ENCODE measurements at places on chromosomes 2 and 18. TPM values are rescaled to one million over a fixed set of nuclear protein-coding genes. Genes with fewer than 3 reads are reported as not detected.
A peak's percentile ranks its signal among the peaks of the same experiment; 100 is the strongest.

The DSC1 gene
- 2.0 TPM for polyA plus RNA-seq

DNA sequence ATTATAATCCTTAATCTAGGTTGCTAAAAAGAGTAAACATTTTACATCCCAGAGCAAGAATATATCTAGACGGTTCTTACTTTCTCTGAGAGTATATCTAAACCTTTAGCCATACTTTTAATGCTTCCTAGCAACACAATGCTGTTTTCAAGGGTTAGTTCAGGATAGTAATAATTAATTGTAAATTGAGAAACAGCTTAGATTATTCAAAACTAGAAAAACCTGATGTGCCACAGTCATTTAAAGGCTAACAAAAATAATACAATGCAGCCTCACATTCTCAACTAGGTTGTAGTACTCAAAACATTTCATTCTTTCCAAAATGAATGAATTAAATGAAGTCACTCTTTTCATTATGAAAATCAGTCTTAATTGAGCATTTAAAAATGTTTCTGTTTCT, 103.2 kb upstream of the OTX1 start:
- peak; percentile 0 for DNase-seq

The DSG2 gene
- 44.1 TPM for polyA plus RNA-seq

DNA sequence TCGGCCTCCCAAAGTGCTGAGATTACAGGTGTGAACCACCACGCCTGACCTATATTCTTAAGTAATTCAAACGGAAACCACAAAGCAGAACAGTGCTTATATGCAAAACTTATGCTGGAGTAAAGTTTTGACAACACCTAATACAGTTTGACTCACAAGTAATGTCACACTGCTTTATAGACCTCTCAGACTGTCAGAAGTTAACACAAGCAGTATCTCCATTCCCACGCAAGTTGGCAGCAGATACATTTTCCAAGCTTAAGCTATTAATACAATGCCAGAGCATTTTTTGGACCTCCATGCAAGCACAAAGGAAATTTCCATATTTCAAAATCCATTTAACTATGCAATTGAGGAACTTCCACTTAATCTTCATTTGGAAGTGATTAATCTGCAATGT, 21.0 kb upstream of the SANBR start:
- DNase-seq = no peak

DNA sequence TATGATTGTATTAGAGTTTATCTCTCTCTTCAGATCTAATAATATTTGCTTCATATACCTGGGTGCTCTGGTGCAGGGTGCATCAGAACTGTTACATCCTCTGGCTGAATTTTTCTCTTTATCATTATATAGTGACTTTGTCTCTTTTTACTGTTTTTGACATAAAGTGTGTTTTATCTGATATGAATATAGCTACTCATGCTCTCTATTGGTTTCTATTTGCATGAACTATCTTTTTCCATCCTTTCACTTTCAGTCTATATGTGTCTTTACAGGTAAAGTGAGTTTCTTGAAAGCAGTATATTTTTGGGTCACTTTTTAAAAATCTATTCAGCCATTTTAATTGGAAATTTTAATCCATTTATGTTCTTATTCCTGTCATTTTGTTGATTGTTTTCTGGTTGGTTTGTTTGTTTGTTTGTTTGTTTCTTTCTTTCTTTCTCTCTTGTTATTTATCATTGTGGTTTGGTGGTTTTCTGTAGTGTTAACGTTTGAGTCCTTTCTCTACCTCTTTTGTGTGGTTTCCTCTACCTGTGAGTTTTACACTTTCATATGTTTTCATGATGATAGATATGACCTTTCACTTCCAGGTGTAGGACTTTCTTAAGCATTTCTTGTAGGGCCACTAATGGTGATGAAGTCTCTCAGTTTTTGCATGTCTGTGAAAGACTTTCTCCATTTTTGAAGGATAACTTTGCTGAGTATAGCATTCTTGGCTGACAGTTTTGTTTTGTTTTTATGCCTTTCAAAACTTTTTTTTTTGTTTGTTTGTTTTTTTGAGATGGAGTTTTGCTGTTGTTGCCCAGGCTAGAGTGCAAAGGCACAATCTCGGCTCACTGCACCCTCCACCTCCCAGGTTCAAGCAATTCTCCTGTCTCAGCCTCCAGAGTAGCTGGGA, 54.9 kb downstream of the CCNT2 start:
- no peak for DNase-seq

GRCh38 chr2:238653431-238654109, 194.3 kb upstream of the TWIST2 start:
- DNase-seq = no peak

The PPIG gene
- 92.7 TPM for polyA plus RNA-seq

GRCh38 chr18:59649591-59649990, 47.6 kb downstream of the CCBE1 start:
- no peak for DNase-seq

DNA sequence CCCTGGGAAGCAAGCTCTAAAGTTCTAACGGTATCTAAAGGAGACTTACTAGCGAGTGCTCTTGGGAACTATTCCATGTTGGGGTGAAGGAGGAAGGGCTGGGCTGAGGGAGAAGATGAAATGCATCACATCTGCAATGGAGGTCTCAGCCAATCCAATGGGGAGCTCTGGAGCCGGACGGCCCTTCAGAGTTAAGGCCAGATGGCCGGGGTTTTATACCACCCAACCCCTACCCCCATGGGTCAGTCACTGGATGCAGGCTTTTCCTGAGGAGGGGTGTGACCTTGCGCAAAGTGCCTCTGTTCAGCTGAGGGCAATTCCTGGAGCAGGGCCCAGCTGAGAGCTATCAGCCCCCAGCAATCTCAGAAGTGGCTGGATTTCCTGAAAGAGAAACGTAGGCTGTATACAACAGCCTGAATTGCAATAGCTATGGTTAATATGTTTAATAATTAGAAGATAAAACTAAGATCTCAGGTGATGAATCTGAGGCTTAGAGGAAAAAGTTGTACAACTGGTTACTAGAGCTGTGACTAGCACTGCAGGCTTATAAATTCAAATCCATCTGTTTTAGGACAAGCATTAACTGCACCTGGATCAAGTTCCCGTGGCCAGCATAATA, 21.6 kb downstream of the EIPR1 start:
- DNase-seq = no peak

- no peak for DNase-seq
These were observed 4.1 kb downstream of the XIRP2 start for GRCh38 chr2:166892397-166892796.

The SKA1 gene
- 7.7 TPM for polyA plus RNA-seq

DNA sequence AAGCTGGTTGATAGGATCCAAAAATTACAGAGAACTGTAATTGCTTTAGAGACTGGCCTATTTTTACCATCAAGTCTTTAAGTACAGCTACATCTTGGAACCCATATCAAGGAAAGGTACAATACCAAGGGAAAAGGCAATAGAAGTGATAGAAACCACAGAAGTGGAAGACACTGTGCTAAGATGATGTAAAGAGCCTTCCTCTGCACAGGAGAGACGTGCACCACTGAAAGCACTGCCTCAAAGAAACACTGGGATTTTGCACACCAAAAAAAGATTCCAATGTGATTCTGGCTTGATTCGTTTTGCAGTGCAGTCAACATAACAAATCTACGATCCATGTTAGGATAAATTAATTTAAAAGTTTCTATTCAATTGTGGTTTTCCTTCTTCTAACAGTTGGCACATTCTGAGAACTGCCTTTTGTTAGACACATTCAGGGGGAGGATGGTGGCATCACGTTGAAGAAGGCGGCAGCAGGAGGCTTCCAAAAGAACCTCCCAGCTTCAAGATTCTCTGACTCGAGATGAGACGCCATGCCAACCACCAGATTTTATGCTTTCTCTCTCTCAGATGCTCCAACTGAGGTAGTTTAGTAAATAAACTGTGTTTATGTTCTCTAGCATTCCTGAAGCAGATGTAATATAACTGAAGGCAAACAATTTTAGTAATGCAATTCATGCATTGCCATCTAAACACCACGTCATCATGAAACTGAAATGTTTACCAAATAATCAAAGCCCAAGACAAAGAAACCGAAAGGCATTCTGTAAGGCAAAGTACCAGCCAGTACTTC, 102.9 kb downstream of the BCL2 start:
- DNase-seq = no peak

The GRB14 gene
- polyA plus RNA-seq = 67.0 TPM

GRCh38 chr2:217707131-217707611, 295.6 kb downstream of the TNS1 start:
- DNase-seq = no peak

- no peak for DNase-seq
These were observed 139.6 kb downstream of the MAP2 start for GRCh38 chr2:209563453-209563852.

GRCh38 chr2:205561441-205561840, 120.9 kb upstream of the NRP2 start:
- no peak for DNase-seq

DNA sequence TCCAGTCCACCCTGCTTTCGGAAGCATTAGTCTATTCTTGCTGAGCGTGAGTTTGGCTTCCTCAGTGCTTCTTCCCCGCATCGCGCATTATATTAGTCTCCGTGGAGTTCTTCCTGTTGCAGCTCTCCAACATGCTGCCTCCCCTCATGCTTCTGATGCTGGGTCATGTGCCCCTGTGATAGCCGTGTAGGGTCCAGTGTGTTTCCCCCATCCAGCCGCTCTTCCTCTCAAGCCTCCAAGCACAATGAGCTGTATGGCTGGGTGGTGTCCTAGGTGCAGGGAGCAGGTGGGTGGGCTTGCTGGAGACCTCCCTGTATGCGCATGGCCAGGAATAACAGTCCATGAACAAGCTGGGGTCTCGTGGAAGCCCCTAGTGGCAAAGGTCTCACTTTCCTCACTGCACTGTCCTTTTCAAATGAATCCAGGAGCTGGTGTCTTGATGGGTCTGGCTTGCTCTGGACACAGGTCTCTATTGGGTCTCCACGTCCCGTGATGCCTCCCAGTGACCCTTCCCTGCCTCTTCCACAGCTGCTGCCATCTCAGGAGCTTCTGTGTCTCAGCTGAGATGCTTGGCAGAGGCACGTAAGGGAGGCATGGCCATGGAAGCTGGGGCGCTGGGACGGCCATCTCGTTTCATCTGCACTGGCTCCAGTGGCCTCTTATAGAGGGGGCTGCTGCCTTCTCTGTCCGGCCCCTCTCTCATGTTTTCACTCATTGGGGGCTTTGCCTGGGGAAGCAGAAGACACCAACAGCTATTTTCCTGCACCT, 54.8 kb upstream of the HDAC4 start:
- no peak for DNase-seq

The POU3F3 gene
- polyA plus RNA-seq = 119 TPM

- DNase-seq = no peak
These were observed 192.7 kb downstream of the SEPTIN10 start for GRCh38 chr2:109421101-109421500.

The GPR148 gene
- not detected for polyA plus RNA-seq

DNA sequence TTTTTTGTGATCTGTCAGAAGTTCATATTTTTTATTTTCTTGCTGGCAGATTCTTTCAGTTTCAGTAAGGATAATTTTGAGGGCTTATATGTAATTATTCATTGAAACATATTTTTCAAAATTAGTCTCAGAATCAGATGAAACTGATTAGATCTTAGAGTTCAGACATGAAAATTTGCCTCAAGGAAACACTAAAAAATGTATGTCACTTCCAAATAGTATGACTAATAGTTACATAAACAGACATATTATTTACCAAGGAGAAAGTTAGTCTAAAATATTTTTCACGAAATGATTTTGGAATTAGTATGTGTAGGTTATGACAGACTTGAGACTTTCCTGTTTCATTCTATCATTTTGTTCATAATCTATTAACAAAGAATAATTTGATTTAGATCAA, 628.6 kb downstream of the CCDC85A start:
- DNase-seq = no peak

- no peak for DNase-seq
These were observed 404.4 kb upstream of the SYT4 start for GRCh38 chr18:43681661-43682060.

The ST8SIA3 gene
- polyA plus RNA-seq = not detected

- DNase-seq = peak; percentile 5
These were observed 49.8 kb upstream of the OTX1 start for GRCh38 chr2:63000801-63001200.

- DNase-seq = no peak
These were observed 508.4 kb downstream of the ZEB2 start for GRCh38 chr2:144011553-144011952.

GRCh38 chr2:191386938-191387536, 141.8 kb downstream of the MYO1B start:
- DNase-seq = no peak

- no peak for DNase-seq
These were observed 455.2 kb downstream of the THSD7B start for GRCh38 chr2:137220438-137220993.

GRCh38 chr2:207996848-207997247, 28.5 kb downstream of the PLEKHM3 start:
- DNase-seq = no peak

The NAT8 gene
- 28.2 TPM for polyA plus RNA-seq

GRCh38 chr18:31101183-31102024, 817 bp downstream of the DSC2 start:
- DNase-seq = peak; percentile 38

All from renal cortex interstitium (tissue), 15 donors.